Psoas muscle (tissue), 8 donors: ENCODE measurements at places on chromosomes 16 and 17. TPM values are rescaled to one million over a fixed set of nuclear protein-coding genes. Genes with fewer than 3 reads are reported as not detected.

CLEC19A gene
- total RNA-seq: not detected

CCL14 gene
- 6.4 TPM for total RNA-seq

IGF2BP1 gene
- total RNA-seq: not detected

C17orf78 gene
- not detected for total RNA-seq

IRF8 gene
- 1.4 TPM for total RNA-seq

DNA sequence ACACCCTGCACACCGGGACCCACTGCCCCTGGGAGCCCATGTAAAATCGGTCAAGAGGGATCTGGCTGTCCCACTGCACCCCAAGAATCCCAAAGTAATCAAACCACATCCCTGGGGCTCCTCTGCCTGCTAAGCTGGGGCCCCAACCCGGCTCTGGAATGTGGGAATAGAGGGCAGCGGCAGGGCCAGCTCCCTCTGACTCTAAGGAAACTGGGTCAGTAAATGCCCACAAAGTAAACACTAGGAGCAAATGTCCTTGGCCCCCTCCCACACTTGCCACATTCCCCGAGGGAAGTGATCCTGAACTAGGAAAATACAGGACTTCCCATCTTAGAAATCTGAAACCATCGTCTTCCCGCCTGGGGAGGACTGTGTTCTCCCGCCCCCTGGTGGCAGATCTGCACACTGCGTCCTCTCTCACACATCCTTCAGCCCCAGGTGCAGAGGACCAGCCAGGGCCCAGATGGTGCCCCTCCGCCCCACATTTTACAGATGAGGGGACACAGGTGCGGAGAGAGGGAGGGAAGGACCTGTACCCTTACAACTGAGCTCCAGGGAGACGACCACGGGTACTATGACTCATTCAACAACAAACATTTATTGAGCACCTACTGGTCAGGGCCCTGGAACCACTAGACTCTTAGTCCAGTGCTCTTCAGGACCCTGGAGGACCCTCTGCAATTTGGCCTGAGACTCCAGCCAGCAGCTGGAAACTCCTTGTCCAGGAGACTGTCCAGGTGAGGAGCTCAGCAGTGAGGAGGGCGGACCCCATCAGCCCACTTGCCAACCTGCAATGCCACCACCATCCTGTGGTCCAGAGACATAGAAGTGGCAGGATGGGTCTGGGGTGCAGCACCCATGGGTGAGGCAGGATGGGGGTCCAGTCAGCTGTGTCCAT lies 10.1 kb downstream of the P3H4 start:
- DNase-seq: peak; percentile 91

DNA sequence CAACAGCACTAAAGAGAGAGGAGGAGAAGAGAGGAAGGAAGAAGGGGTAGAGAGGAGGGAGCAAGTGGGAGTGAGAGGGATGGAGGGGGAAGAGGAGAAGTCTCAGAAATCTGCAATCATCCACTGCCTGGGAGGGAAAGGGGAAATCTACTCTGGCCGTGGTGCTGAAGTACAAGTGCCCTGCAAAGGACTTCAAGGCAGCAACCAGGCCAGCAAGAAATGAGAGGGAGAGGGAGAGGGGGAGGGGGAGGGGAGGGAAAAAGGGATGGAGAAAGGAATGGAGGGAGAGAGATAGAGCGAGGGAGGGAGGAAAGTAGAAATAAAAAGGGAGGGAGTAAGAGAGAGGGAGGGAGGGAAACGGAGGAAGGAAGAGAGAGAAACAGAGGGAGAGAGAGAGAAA lies 130.8 kb upstream of the EEF2KMT start:
- no peak for DNase-seq

DNA sequence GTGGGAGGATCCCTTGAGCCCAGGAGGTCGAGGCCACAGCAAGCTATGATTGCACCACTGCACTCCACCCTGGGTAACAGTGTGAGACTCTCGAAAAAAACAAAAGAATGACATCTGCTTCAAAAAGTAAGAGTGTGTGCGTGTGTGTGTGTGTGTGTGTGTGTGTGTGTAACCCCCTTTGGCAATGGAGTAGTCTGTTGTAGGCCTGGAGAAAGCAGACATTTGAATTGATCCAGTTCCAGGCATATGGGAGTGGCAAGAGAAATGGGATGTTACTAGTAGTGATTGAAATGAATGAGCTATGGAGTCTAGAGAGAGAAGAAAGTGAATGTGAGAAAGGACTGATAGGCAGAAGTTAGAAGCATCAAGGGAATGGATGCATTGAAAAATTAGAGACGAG lies 9.9 kb downstream of the CASC3 start:
- DNase-seq: no peak

GRCh38 chr17:49621946-49622529 lies 46.4 kb downstream of the NXPH3 start:
- DNase-seq: no peak

GRCh38 chr17:36533935-36534839 lies 481 bp downstream of the MYO19 start:
- DNase-seq: peak; percentile 74

GRCh38 chr17:78588258-78589030 lies 11.2 kb upstream of the DNAH17 start:
- DNase-seq: no peak

DNA sequence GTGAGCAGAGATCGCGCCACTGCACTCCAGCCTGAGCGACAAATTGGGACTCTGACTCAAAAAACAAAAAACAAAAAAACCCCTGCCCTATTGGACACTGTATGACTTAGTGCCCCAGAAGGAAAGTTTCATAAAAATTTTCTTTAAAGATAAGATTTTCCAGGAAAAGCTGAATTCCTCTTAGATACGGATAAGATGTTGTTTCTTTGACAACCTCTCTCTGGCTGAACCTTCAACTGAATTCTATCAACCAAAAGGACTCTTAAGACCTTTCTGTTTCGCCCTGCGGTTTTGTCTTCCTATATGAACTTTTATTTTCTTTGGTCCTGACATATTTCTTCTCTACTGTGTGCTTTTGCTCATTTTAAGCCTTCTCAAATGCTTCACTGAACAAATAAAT lies 35.8 kb downstream of the CPPED1 start:
- DNase-seq: no peak

GRCh38 chr16:48194828-48195556 lies 39.2 kb upstream of the ABCC12 start:
- DNase-seq: no peak

GRCh38 chr16:72094266-72094610 lies 591 bp downstream of the DHX38 start:
- DNase-seq: no peak

DNA sequence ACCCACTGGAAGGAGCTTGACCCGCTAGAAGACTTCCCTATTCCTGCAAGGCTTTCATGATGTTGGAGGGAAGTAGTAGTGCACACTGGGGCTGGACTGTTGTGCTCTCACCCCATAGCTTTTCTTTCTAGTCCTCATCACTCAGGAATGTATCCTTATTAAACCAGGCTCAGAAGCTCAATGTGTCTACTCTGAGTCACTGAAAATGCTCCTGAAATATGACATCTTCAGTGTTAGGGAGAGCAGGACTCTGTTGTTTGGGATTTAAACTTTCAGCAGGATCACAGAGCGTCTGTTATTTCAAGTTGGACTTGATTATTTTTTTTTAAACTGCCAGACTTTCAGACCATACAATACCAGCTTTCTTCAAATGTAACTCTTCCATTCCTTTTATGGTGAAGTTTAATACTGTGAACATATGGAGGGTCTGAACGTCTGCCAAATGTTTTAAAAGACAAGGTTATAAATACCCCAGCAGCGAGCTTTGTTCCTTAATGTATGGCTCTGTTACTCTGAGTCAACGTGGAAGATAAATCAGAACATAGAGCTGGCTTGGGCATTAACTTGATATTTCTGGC lies 257.5 kb downstream of the CDH11 start:
- no peak for DNase-seq

- DNase-seq: no peak
Observed at GRCh38 chr16:28292731-28293600, 641 bp downstream of the SBK1 start.

DNA sequence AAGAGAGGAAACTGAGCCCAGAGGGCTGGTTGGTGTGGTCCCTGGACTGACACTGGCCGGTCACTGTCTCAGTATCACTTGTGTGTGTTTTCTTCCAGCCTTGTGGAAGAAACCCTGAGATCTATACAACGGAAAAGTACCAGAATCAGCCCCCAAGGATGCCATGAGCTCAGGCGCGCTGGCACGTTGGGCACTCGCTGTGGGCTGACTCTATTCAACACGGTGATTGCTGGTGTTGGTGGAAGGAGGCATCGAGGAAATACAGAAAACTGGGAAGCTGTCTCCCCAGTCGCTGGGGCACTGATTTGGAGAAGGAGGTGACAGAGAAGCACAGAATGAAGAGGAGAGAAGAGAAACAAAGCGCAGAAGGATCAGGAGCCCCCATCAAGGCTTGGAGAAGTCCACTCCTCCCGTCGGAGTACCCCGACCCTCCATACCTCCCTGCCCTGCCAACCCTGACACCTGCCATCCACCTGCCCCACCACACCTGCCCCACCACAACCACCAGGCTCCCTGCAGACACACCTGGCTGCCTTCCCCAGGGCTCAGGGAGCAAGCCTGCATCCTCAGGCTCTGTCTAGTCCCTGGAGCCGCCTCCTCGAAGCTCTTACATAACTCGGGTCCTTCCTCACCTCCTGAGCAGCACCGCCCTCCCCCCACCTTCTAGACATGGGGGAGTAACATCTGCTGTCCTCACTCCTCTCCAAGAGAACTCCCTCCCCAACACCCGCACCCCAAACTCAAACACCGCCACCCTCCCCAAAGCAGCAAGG lies 66.5 kb downstream of the RBFOX3 start:
- DNase-seq: no peak

- DNase-seq: no peak
Observed at GRCh38 chr16:15765880-15766279, 90.9 kb downstream of the MYH11 start.

DNA sequence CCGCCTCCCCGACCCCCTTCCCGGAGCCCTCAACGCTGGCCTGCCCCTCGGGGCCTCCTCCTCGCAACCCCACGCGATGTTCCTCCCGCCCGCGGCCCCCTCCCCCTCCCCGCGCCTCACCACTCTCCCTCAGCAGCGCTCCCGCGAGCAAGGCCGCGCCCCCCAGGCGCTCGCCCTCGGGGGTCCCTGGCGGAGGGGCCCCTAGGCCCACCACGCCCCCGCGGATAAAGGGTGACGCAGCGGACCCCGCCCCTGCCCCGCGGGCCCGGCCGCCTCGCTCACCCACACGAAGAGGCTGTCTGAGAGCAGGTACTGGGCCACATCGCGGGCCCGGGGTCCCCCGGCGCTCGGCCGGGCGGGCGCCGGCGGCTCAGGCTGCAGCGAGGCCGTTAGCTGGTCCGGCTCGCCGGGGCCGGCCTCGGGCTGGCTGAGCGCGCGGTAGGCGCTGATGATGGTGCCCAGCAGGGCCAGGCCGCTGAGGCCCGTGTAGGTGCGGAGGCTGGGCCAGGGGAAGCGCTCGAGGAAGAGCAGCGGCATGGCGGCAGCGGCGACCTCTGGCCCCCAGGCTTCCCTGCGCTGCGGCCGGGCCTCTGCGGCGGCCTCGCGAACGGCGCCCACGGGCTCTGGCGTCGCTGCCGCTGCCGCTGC lies 430 bp downstream of the AMFR start:
- DNase-seq: peak; percentile 73

- DNase-seq: no peak
Observed at GRCh38 chr16:17257426-17258023, 213.2 kb downstream of the XYLT1 start.

DNA sequence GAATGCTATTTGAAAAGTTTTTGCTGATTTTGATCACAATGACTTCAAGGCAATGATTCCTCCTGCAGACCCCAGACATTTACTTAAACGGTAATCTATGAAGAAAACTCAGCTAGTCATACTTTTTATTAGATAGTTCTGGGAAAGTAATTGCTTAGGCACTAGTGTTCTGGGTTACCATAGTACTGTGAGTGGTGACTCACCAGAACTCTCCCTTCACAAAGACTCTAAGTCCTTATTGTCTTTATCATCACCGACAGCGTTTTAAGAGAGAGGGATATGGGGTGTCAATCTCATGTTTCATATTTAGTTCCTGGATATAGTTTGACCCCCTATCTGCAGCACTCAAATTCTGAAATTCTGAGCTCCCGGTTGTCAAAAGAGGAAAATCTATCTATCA lies 43.0 kb upstream of the CDH8 start:
- no peak for DNase-seq
